Liver (tissue), 10 donors: ENCODE measurements at places on chromosomes 16 and 17. TPM values are rescaled to one million over a fixed set of nuclear protein-coding genes. Genes with fewer than 3 reads are reported as not detected.
A peak's percentile ranks its signal among the peaks of the same experiment; 100 is the strongest.

Gene HS3ST3B1
- total RNA-seq, result 26.9 TPM

DNA sequence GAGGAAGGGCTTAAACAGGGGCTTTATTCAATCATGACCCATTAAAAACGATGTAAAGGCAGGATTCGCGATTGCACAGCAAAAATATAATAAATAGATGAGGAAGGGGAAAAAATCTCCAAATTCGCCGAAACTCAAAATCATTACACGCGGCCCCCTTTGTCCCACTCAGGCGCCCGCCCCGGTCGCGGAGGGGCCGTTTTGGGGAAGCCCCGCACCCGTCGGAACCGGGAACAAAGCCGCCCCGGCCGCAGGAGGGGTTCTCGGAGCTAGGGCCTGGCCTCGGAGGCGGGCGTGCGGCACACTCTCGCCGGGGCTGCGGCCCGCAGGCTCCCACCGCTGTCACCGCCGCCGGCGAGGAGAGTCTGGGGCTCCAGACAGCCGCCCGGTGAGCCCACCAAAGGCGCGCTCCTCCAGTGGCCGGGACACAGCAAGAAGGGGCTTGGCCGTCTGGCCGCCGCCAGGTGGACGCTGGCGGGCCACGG is 521 bp downstream of the C16orf87 start:
- DNase-seq, result peak; percentile 59

- DNase-seq, result no peak
These were observed 235.5 kb downstream of the SHISA9 start for GRCh38 chr16:13136901-13137300.

DNA sequence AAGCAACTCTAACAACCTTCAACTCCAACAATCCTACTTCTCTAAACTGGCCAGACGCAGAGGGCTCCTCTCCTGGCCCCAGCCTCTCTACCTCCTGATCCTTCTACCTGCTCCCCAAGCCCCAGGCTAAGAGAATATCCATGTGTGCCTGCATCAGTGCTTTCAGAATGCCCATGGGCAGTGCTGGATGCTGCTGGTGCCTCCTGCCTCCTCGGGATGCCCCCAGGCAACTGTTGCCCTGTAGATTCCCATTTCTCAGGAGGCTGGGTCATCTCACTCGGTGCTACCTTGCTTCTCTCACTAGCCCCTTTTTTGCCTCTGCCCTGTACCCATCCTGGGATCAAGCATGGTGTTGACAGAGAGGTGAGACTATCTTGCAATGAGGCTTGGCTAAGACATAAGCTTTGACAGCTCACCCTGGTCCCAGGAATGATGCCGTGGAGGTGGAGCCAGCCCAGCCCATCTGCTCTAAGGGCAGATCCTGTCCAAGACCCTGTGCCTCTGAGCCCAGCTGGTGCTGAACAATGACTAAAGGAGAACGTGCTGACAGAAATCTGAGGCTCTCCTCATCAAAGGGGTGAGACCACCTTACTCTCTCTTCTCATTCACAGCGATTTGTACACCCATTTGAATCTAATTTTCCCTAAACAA is 19.4 kb upstream of the SUPT4H1 start:
- no peak for DNase-seq

DNA sequence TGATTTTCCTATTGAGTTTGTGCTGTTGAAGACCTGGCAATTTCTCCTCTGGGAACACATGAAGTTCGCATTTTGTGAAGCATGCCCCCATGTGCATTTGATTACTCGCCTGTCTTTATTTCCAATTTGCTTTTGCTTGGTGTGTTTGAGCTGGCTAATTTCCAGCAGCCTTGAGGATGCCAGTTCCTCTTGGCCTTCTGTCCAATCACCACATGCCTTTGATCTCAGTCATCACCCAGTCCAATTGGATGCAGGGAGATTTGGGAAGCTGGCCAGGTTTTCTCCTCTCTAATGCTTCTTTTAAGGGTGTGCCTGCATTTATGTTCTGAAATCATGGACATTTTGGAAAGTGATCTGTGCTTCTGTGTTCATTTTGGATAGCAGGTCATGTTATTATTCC is 3.8 kb upstream of the TMEM100 start:
- DNase-seq, result no peak
